Panc1 (cell line): ENCODE measurements at places on chromosomes 5 and 9.

DNA sequence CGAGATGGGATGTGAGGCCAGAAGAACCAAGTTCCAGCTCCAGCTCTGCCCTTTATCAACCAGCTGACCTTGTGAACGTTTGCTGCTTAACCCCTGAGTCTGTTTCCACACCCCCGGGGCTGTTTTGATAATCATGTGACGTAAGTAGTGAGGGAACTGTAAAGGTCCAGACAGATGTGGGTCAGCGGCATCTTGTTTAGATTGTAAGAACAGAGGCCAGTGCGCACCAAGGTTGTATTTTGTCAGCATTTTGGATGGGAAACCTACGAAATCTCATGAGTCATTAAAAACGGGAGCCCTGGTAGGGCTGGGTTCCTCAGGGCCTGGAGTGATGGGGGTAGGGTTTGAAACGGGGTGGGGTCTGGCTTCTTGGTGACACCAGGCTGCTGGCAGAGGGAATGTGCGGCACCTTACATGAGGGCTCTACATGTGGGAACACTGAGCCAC is 13.8 kb upstream of the COL15A1 start:
- DNase-seq = no peak

- DNase-seq = peak; percentile 78
Observed at GRCh38 chr5:136810261-136810801, 445.0 kb upstream of the TRPC7 start.

GRCh38 chr5:141883184-141883891 is 5.1 kb upstream of the PCDH1 start:
- DNase-seq = no peak

DNA sequence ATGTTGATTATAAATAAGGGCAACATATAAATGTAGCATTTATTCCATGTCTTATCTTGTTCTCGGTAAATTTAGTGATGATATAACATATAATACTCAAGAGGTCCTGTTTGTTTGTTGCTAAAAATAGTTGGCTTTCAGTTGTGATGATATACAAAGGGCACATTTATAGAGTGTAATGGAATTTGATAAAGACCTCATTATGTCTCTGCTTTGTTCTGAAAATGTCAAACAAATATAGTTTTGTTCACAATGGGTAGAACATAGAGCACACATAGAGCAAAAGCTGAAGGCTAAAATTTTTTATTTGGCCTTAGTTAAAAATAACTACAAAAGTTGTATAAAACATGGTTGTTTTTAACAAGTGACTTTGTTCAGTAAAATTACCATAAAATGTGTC is 477.1 kb upstream of the SMC2 start:
- DNase-seq = no peak

DNA sequence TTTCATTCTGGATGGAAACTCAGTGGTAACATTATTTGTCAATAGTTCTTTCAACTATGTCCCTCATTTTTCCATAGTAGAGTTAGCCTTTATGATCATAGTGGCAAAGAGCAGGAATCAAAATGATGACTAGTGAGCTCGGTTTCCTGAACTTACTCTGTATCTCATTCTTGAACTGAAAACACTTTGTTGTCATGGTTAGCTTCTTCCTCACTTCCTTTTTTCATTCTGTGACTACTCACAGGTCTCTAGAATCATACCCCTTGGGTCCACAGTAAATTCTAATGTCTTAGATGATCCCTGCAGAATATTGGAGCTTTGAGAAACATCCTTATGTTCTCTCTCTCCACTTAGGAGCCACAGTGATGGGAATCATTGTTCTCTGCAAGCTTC is 29.4 kb upstream of the RECK start:
- DNase-seq = no peak

DNA sequence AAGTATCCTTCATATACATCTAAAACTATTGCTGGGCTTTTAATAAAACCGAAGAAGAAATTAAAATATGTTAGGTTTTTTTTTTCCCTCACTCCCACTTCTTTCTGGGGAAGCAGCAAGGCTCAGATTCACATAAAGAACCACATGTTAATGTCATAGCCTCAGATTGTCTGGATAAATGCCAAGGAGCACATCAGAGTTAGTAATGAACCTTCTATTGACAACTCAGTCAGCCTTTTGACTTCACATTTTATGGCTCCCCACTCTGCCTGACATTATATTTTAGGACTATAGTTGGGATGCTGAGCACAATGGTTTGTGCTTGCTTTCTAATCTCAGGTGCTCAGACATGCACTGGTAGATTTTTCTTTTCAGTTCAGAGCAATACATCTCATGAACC is 21.8 kb downstream of the DMAC1 start:
- DNase-seq = no peak

GRCh38 chr9:76153902-76154629 is 240.2 kb downstream of the RFK start:
- no peak for DNase-seq

- DNase-seq = no peak
Observed at GRCh38 chr9:127927201-127927987, 3.2 kb downstream of the PIP5KL1 start.

- DNase-seq = no peak
Observed at GRCh38 chr5:446883-447263, 3.9 kb downstream of the EXOC3 start.

- DNase-seq = no peak
Observed at GRCh38 chr5:179530069-179530998, 20.0 kb upstream of the RUFY1 start.

GRCh38 chr5:115543365-115544042 is 1.1 kb downstream of the FEM1C start:
- DNase-seq = no peak

GRCh38 chr5:142317753-142318152 is 7.1 kb downstream of the SPRY4 start:
- DNase-seq = no peak

DNA sequence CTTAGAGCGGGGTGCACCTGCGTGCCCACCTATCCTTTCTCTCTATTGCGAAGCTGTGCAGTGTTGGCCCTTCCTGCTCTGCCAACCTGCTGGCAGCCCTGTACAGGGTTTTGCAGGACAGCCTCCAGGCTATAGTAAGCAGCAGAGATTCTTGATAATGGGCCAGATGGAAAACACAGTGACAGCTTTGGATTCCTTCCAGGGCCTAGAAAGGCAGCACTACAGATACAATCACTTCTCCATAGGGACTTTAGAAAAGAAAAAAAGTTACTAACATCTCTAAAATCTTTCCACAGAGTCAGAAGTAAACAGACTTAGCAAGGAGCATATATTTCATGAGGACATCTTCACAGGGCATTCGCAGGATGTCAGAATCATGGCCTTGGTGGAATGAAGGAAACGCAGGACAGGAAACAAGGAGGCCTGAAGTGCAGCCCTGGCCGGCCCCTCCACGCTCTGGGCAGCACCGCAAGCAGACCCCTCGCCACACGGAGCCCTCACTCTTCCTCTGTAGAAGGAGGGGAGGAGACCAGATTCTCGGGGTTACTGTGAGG is 172.1 kb upstream of the GAS1 start:
- DNase-seq = no peak

DNA sequence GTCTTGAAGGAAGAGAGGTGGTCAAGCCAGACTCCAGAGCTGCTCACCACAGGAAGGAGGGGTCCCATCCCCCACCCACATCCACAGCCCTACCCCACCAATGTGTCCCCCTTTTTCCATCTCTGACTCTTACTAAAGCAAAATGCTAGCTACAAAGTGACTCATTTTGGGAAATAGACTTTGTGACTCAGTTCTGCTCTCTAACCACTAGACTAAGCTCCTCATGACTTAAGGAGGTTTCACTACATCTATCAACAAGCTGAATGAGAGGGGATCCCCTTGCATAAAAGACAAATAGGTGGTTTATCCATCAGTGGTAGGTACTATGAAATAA is 35.1 kb upstream of the ADRB2 start:
- DNase-seq = no peak

DNA sequence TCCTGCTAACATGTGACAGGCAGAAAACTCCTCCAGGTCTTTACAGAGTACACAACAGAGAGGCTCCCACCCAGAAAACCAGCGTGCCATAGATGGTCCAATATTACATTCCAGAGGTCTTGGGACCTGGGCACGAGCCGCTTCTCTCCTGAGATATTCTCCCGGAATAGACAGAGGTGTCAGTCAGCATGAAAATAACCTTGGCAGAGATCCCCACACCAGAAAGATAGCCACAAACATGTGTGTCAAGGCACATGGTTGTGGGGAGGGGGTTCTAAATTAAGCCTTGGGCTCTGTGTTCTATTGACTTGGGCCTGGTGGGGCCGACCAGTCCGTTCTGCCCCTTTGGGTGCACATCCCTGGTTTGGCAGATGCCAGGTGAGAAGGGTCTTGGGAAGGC is 78.4 kb downstream of the BOD1 start:
- DNase-seq = no peak

DNA sequence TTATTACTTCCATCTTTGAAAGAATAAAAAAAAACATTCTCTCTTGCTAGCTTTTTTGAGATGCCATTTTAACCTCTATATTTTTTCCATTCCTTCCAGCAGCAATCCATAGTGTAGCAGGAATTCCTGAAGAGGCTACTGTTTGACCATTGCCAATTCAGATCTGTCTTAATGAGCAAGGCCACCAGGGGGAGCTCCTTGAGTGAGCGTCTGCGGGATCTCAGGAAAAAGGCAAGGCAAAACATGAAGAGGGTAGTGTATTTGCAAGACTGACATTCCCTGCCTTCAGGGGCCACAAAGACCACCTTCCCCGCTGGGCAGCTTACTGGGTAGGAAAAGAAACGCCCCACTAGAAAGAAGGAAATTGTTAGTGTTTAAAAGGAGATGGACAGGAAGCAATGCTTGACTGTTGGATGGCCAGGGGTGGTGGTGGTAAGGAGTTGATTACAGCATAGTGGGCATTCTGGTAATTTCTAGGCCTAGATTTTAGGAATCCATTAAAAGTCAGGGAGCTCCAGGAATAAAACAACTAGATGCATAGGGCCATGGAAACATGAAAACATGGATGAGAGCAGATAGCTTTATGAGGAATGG is 206.6 kb upstream of the HAPLN1 start:
- DNase-seq = peak; percentile 27

DNA sequence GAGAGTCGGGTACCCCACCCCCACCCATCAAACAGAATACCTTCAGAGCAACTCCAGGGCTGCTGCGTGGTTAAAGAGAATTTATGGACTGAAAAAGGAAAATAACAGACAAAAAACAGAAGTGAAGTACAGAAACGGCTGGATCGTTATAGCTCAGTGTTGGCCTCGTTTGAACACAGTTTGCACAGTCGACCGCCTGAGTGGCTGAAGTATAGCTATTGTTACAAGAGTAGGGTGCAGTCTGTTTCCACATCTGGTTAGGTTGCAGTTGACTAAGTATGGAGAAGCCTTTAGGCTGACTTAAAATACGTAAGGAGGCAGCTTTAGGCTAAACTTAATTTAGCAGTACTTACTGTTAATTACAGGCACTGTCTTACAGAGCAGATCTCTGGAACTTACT is 121.2 kb downstream of the GCNT1 start:
- no peak for DNase-seq

DNA sequence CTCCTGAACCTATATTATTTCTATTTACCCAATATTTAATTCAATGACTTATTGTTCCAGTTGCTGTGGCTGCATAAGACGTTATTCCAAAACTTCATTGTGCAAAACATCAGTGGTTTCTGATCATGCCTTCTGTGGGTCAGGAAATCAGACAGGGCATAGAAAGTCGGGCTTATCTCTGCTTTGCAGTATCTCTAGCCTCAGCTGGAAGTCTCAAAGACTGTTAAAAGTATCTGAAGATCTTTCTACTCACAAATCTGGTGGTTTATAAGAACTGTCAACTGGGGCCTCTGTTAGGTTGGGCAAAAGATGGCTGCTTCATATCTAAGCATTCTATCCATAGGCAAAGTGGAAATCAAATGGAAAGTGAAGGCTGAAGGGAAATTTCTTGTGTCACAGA is 687.7 kb upstream of the ARRDC3 start:
- DNase-seq = no peak

DNA sequence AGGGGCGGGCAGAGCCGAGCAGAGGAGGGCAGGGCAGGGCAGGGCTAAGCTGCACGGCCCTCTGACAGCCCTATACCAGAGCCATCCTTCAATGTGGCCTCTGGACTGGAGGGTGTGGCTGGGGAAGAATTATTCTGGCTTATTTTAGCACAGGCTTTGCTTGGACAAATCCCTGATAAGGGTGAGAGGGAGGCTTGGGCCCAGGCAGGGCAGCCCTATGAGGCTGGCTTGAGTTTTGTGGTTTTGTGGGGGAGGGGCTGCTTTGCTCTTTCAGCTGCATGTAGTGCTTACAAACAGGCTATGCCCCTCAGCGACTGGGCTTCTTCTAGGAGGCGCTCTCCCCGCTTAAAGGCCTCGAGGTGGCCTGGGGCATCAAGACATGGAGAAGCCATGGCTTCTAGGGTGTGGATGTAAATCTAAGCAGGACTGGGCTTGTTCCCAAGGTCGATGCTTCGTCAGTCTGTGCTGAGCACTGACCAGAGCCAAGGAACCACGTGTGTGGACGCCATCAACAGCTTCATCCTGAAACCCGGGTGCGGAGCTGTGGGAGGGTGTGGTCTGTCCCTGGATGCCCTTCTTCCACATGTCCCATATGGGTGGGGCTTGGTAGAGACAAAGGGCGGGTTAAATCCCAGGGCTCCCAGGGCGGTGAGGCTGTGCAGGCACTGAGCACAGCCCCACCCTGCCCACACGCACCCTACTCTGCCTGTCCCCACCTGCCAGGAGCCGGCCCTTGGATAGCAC is 45.7 kb upstream of the IPPK start:
- DNase-seq = no peak

DNA sequence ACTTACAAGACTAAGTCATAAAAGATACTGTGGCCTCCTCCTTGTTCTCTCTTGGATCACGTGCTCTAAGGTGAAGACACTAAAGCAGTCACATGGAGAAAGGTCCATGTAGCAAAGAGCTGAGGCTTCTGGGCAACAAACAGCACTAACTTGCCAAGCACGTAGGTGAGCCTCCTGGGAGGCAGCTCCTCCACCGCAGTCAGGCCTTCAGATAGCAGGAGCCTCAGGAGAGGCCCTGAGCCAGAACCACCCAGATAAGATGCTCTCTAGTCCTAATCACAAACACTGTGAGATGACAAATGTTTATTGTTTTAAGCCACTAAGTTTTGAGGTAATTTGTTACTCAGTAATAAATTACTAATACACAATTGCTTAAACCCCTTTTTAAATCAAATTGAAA is 38.0 kb downstream of the WDR41 start:
- no peak for DNase-seq
